RKO (cell line): ENCODE measurements at places on chromosomes 11 and 22.

DNA sequence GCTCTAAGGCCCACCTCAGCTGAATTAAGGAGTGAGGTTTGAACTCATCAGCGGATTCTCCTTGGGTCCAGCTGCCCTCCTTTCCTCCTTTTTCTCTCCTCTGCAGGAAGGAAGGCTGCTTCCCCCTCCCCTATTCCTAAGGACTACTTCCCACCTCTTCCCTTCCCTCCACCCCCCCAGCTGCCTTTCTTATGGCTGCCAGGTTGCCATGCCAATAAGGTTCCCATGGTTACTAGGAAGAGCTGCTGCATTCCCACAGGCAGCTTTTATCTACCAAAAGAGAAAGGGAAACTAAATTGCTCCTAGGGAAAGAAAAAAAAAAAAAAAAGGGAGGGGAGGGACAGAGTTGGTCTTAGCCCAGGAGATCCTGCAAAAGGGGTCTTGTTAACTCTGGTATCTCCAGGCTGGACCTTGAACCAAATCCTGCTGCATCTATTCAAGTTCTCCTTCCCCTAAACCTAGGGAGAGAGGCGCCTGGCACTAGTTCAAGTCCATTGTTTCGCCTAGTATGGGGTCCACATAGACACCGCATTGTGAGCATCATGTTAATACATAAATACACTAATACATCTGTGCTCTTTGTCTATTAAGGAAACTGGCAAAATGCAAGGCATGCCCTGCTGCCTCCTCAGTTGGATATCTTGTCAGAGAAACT is 21.2 kb upstream of the FEZ1 start:
- DNase-seq = no peak

DNA sequence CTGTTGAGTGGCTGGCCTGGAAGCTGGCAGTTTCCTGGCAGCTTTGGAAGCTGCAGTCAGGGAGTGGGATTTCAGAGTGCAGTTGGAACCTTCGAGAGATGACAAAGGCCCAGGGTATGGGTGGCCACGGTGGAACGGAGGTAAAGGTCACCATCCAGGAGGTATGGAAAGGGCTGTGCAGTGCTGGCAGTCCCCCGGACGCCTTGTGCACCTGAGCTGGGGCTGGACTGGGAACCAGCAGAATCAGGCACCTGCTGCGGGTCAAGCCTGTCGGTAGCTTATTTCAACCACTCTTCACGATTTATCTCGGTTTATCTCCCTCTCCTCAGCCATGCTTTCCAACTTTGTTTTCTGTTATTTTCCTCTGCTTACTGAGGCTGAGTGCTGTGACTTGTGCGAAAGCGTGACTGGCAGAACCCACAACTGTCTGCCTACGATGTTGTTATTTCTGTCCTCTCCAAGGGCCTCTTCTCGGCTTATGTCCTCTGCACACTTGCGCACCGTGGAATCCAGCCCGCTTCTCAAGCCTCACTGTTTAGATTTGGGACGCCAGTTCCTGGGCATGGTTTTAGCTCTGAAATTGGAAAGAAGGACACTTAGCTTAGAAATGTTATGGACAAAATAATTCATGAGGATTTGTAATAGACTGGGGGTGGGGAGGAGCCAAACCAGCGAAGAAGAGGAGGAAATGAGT is 24.0 kb upstream of the ATXN10 start:
- no peak for DNase-seq

DNA sequence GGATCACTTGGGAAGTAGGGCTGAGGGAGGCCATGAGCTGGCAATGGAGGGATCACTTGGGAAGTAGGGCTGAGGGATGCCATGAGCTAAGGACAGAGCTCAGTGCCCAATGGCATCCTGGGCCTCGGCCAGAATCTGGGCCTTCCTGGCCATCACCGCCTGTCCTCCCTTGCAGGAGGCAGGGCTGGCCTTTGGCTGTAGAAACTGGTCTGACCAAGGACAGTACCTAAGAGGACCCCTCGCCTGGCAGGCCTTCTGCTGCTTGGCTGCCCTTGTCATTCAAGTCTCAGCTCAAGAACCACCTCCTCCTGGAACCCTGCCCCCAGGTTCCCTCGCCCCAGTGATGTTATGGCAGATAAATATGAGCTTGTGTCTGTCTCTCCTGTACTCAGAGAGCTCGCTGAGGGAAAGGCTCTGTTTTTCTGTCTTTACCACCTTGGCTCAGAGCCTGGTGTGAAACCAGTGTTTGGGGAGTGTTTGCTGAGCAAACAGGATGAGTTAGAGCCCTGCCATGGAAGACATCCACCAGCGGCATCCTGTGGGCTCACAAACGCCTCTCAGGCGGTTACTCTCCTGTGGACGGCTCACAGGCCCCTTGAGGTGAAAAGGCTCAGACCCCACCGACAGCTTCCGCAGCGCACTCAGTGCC is 19.3 kb upstream of the RASL10A start:
- DNase-seq = no peak

DNA sequence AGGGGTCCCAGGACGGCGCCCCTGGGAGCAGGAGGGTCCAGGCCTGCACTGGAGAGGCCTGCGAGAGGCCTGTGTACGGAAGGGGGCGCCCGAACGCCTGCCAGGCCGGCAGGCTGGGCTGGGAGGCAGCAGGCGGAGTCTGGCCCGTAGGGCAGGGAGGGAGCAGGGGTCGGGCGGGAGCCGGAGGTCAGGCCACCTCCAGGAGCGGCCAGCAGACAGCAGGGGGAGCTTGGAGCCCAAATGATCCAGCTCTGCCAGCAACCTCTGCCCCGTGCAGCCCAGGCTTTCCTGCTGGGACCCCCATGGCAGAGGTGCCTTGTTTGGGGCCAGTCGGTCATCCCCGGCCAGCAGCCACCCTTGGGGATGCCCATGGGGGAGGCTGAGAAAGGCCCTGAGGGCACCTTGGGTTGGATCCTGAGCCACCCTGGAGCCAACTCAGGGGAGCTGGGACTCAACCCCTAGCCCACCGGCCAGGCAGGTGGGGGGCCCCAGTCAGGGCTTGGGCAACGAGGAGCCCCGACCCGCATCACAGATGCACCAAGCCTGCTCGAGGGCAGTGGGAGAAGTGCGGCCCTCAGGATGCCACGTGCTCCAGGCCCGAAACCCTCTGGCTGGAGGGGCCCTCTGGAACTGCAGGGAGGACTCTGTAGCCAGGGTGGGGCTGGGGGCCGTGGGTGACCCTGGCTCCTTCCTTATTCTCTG is 9.6 kb upstream of the SYT8 start:
- peak; percentile 11 for DNase-seq

DNA sequence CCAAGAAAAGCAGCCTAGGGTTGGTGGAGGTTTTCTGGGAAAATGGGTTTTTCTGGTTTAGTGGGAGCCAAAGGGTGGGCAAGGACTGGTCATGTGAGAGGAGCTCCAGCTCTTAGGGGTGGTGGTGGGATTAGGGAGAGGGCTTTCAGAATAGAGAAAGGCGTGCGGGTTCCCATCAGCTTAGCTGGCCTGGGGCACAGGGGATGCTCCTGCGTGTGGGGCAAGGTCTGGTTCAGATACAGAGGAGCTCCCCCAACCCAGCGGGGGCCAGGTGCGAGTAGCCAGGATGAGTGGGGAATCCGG is 644 bp downstream of the TMEM134 start:
- DNase-seq = no peak

DNA sequence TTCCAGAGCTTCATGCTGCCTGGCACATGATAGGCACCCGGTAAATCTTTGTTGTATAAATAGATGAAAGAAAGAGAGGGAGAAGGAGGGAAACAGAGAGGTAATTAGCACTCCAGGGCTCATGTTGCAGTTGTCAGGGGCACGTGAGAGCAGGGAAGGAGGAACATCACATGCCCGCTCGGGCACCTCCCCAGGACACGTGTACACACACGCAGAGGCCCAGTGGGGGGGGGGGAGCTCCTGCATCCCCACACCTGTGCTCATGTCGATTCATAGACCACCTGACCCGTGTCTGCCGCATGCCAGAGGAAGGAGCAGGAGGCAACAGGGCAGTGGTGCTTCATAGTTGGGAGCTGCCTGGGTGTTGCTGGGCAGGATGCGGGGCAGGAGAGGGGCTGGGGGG is 37.1 kb upstream of the NNMT start:
- no peak for DNase-seq

GRCh38 chr22:49334976-49335375 is 492.7 kb downstream of the BRD1 start:
- DNase-seq = no peak

- DNase-seq = peak; percentile 85
Observed at GRCh38 chr22:45804986-45805325, 133.3 kb downstream of the ATXN10 start.

DNA sequence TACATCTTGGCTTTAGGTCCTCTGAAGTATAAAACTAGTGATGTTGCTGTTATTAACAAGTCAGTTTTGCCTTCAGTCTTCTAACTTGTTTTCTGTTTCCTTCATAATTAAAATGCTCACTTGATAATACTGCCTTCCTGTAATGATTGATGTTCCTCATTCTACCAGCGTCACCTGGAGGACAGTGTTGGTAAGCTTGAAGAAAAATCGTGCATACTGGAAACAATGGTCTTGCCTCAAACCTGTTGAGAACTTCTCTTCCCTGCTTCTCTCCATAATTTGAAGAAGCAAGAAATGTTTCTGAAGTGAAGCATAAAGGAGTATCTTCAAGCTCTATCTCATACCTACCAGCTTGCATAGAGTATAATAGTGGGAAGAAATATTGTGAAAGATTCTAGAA is 3.0 kb downstream of the YWHAH start:
- peak; percentile 38 for DNase-seq

DNA sequence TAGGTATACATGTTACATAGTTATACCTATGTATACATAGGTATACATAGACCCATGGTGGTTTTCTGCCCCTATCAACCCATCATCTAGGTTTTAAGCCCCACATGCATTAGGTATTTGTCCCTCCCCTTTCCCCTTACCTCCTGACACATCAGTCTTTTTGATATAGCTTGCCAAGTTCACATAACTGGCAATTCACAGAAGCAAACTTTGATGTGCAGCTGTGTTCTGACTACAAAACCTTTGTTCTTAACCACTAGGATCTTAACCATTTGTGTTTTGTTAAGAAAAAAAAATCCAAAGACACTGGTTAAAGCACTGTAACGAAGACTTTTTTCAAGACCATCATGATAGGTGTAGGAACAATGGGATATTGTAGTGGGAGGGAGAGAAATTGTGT is 42.9 kb upstream of the SLC5A1 start:
- DNase-seq = no peak

GRCh38 chr22:29635734-29636357 is 32.4 kb downstream of the NF2 start:
- peak; percentile 79 for DNase-seq

DNA sequence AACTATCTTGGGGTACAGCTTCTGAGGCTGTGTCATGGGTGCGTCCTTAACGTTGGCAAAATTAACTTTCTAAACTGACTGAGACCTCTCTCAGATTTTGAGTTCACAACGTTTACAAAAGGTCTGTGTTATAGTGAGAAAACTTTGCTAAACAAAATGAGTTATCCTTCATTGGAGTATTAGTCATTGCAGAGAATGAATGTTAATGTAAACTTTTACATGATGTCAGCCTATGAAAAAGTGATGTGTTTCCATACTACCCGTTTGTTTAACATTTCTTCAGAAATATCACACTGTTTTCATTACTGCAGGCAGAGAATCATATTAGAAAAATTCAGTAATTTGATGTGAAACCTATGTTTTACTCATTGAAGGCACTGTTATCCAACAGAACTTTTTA is 32.1 kb downstream of the HSD17B12 start:
- DNase-seq = no peak

GRCh38 chr22:20024225-20024624 is 3.3 kb downstream of the TANGO2 start:
- no peak for DNase-seq

- no peak for DNase-seq
Observed at GRCh38 chr11:96338910-96339705, 3.9 kb downstream of the MAML2 start.

GRCh38 chr11:33889821-33890378 is 2.0 kb downstream of the LMO2 start:
- no peak for DNase-seq

DNA sequence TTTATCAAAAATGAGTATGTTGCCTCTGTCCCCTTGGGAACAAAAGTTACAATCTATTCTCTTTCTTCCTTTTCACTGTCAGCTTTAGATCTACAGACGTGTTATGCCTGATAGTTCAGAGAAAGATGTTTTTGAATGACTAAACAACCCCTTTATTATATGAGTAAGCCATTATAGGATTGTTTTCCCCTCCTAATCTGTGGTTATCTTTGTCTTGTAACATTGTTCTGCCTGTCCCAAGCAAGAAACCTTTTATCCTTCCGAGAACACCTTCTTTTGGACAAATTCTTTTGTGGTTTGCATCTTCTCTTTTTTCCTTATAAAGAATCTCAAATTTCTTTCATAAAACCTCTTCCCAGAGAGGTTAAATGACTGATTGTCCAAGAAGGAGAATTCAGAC is 208.4 kb downstream of the DDX10 start:
- DNase-seq = no peak

GRCh38 chr11:15091625-15092024 is 18.2 kb downstream of the CALCB start:
- no peak for DNase-seq

DNA sequence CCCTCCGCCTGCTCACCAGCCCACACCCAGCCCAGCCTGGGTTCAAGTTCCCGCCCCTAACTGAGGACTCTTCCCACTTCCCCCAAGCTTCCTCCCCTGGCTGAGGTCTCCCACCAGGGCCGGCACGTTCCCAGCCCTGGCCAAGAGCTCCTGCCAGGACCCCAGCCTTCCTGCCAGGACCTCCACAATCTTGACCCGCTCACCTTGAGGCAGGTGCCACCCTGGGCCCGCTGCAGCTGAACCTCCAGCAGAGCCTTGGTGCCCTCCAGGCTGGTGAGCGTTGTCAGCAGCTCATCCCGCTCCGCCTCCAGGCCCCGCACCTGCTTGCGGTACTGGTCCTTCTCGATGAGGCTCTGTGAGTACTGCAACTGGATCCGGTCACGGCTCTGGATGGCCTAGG is 13.2 kb downstream of the CARD10 start:
- DNase-seq = no peak

- DNase-seq = no peak
Observed at GRCh38 chr11:70839851-70840250, 412.5 kb downstream of the SHANK2 start.

DNA sequence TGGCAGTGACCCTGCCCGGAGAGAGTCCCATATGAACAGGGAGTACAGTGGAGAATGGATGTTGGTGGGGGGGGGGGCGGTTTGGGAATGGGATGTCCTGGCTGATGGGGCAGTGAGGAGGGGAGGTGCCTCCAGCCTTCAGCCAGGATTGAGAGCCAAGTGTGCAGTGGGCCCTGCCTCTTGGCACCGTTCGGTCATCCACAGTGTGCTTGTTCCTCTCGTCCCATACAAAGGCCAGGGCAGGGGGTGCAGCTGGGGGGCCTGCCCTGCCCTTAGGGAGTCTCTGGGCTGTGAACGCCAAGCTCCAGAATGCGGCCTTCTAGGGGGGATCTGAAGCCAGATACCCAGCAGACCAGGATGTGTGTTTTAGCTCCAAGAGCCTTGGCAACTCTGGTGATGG is 34.0 kb downstream of the KCNC1 start:
- no peak for DNase-seq

GRCh38 chr11:61497876-61498275 is 10.7 kb upstream of the LRRC10B start:
- no peak for DNase-seq

DNA sequence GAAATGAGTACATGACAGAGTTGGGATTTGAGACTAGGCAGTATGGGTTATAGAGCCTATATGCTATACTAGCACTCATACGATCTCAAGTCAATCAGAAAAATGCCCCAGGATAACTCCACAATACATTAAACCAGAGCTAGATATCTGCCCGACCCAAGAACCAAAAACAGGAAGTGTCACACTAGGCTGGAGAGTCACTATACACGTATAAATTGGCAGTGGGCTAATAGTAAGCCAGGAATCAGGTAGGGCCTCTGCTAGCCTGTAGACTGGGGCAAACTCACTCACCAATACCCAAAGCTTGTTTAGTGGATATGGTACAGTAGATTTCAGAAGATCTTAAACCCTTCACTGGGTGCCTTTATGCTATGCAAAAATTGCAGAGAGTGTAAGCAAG is 16.2 kb upstream of the EIF4G2 start:
- no peak for DNase-seq
